ENCODE measurements at places on chromosomes 13 and 19.

- DNase-seq, result no peak
These were observed 397.5 kb downstream of the DIAPH3 start for GRCh38 chr13:59766236-59766635.

GRCh38 chr13:112231451-112232083 lies 144.6 kb upstream of the SPACA7 start:
- DNase-seq, result no peak

- DNase-seq, result no peak
These were observed 19.1 kb upstream of the CCNP start for GRCh38 chr19:40245506-40246128.

- no peak for DNase-seq
These were observed 160.7 kb downstream of the LMO7 start for GRCh38 chr13:75796825-75797224.

GRCh38 chr19:18613589-18614234 lies 1.0 kb downstream of the TMEM59L start:
- DNase-seq, result no peak

GRCh38 chr13:48977286-48977625 lies 1.5 kb downstream of the FNDC3A start:
- no peak for DNase-seq

- no peak for DNase-seq
These were observed 13.5 kb downstream of the TSHZ3 start for GRCh38 chr19:31335716-31336115.

DNA sequence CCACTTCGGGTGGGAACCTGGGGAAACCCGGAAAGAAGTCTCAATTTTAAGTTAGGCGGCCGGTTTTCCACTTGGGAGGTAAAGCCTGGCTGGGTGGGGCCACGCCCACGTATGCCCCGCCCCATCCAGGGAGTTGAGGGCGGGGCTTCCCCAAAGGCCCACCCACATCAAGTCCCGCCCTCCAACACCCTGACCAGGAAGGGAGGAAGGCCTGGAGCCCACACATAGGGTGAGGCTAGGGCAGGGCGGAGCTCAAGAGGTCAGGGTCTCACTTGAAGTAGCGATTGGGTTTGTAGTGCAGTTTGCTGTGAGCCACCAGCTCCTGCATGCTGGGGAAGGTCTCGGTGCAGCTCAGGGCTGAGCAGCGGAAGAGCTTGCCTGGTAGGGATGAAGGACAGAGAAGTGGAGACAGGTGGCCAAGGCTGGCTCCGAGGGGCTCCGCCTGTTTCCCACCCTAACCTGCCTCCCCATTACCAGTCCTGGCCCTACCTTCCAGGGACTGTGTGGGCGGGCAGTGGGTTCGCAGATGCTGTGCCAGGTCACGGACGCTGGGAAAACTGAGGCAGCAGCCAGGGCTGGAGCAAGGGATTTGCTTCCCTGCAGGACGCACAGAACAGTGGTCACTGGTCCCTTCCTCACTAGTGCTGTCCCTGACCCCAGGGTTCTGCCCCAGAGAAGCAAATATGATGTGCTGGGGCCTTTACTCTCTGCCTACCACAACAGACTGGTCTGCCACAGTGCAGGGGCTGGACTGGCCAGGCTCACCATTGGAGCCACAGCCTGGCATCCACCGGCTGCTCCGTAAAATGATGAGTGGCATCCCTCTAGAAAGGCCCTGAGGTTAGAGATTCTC lies 1.6 kb downstream of the ZNF414 start:
- no peak for DNase-seq

DNA sequence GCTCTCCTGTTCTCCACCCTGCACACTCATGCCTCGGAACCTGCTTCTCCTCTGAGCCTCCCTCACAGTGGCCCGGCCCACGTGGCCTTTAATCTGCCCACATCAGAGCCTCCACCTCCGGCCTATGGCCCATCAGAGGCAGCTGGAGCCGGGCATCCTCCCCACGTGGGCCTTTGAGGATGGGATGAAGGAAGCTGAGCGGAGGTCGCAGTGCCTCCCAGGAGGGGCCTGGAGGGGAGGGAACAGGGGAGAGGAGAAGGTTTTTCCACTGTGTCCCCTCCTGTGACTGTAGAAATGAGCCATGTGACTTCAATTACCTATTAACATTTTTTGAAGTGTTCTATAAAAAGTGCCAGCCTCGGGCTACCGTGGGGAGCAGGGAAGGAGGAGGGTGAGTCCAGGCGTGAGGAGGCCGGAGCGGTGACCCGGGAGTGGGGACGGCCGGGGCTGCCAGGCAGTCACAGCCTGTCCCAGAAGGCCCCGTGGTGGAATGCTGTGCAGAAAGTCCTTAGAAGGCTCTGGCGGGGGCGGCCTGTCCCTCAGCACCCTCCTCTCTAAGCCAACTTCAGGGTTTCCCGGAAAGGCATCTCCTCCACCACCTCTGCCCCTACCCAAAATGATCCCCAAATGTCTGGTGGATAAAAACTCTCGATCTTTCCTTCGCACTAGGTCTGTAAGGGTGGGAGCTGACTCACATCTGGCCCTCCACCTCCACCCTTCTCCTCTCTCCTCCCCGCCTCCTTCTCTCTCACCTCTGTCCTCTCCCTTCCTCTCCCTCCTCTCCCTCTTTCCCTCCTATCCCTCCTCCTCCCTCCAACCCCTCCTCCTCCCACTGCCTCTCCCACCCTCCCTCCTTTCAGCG lies 24.8 kb upstream of the SLC1A5 start:
- no peak for DNase-seq

DNA sequence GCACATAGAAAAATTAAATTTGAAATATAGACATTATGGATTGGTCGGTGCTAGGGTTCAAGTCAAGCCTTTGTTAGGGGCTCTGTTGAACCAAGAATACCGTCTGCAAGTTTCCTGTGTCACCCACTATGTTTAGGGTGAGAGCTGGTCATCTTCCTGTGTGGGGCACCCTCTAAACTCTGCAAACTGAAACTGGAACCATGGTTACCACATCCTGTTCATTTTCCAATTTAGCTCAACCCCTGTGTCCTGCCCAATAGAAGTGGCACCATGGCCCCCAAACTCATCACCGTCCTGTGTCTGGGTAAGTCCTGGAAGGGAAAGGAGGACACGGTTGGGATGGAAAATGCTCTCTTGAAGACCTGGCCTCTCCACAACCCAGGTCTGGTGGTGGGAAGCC lies 29.9 kb downstream of the LAIR2 start:
- DNase-seq, result no peak

GRCh38 chr19:31504221-31504620 lies 155.0 kb upstream of the TSHZ3 start:
- no peak for DNase-seq

DNA sequence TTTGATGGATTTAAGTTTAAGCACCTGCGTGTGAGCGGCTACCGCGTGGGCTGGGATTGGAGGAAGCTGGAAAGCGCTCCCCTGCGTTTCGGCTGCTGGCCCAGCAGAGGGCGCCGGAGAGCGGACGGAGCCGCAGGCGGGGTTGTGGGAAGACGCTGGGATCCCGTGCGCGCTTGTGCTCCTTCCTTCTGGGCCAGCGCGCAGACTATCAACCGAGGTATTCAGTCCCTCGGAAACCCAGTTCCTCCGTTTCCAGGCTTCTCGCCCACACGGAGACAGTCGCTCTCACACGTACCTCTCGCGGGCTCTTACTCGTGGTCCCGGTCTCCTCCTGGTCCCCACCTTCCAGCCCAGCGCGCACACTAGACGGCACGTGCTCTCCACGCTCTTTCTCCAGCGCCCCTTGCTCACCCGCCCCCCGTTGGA lies 28.8 kb downstream of the EPN1 start:
- DNase-seq, result no peak

GRCh38 chr13:51624695-51625345 lies 40.6 kb downstream of the WDFY2 start:
- DNase-seq, result no peak

DNA sequence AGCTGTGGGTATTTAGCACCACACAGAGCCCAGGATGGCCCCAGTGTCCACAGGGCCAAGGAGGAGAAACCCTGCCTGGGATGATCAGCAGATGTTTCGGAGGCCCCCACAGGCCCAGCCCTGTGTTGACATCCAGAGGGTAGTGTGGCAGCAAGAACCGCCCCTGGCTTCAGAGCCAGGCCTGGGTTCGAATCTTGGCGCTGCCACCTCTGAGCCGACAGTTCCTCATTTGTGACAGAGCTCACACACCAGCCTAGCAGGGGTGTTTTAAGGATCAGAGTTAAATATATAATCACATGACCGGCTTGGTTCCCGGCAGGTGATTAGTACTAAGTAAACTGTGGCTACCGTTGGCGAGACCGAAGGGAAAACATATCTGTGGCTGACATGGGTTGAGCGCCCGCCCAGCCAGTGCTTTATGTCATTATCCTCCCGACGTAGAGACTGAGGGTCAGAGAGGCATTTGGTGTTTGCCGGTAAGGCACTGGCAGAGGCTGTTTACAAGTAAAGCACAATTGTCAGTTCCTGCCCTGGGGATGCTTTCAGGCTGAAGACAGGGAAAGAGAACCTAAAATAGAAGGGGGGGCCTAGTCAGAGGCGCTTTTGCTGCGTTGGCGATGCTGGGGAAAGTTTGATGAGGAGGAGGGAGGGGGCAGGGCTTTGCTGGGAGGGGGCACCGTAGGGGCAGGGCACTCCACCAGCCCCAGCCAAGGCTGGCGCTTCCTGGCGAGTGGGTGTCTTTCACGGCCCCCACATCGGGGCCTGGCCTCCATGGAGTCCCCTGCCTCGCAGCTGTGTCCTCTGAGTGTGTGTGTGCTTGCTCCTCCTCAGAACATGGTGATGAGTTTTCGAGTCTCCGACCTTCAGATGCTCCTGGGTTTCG lies 4.8 kb downstream of the PIAS4 start:
- DNase-seq, result peak; percentile 33

DNA sequence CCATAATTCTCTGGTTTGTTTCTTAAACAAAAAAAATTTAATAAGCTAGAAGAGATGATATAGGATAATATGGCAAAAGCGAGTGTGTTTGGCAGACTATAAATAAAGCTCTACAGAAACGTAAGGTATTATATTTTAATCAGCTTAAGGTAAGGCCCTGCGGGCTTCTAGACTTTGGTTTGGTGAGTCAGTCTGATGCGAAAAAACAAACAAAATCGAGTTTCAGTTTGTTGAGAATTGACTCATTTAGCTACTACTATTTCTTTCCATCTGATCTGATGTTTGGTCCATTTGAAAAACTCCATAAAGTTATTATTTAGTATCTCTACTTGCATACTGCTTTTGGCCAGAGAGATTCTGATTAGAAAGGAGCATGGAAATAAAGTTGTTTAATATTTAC lies 138.0 kb downstream of the MIPEP start:
- DNase-seq, result no peak

DNA sequence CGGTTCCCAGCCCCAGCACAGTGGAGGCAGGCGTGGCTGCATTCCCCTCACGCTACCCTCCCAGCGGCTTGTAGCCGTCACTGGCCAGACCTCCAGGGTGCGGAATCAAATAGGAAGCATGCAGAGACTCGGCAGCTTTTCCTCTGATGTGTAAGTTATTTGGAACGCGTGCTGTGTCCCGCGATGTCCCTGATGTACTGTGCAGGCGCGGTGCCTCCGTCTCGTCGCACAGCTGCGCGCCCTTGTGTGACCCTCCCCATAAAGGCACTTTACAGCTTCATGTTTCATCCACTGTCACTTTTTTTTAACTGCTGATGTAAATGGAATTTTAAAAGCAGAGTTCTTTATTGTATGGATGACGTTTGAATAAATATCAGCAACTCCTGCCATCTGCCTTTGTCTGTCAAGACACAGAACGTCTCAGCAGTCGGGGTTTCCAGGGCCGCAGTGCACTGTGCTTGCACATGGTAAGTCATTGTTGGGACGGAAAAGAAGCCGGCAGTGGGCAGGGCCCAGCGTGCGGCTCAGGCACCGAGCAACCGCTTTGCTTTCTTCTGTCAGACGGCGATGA lies 7.3 kb upstream of the F7 start:
- no peak for DNase-seq

GRCh38 chr13:31174018-31174417 lies 12.3 kb upstream of the HSPH1 start:
- no peak for DNase-seq

- no peak for DNase-seq
These were observed 39.3 kb upstream of the ERICH6B start for GRCh38 chr13:45654633-45655349.

DNA sequence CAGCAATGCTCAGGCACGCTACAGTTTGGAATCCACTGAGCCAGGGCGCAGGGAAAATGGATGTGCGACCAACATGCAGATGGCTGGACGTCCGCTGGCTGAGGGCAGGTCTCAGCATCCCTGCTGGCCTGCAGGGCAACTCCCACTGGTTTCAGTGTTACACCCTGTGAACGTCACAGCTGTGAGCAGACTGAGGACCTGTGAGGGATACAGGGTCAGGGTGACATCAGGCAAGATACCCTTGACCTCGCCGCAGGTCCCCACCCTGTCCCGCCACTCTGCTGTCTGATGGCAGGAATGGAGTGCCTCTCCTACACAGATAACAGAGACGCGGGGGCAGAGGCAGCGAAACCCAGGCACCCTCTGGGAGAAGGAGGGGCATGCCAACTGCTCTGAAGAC lies 19.1 kb downstream of the ZFR2 start:
- DNase-seq, result no peak

- DNase-seq, result no peak
These were observed 1.1 kb downstream of the PRODH2 start for GRCh38 chr19:35811317-35812219.

DNA sequence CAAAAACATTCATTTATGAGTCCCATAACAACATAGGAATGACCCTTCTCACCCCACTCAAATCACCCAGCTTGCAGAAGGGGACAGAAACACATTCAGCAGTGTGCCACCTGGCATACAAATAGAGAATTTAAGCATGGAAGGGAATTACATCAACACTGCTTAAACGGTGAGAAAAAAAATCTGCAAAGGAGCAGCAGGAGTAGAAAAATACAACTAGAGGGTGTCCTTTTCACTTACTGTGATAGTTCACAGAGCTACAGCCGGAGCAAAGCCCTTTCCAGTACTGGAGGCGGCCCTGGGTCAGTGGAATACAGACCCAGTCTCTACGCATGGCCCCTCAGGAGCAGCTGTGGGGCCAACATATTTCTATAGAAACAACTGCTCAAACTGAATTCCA lies 764.3 kb upstream of the ARGLU1 start:
- no peak for DNase-seq

DNA sequence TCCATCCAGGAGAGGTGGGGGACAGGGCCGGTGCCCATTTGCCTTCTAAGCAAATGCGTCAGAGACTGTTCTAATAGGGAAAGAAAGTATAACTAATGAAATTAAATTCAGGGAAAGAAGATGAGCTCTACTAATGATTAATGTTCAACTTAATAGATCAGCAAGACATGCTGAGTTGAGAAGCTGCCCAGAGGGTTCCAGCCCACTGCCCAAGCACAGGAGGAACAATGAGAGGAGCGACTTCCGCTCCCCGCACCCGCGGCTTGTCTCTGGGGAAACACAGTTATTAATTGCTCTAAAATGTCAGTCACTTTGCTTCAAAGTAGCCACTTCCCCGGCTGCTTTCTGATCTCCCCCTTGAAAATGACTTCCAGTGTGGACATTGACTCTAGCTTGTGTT lies 331.3 kb downstream of the UQCRFS1 start:
- no peak for DNase-seq

- DNase-seq, result no peak
These were observed 40.7 kb upstream of the DCUN1D2 start for GRCh38 chr13:113531041-113531873.
